ENCODE measurements at places on chromosomes 2 and 18. TPM values are rescaled to one million over a fixed set of nuclear protein-coding genes. Genes with fewer than 3 reads are reported as not detected.

The KCNF1 gene
- not detected for total RNA-seq

The IHH gene
- not detected for total RNA-seq

The TEX44 gene
- total RNA-seq = not detected

The CAPN14 gene
- 1.1 TPM for total RNA-seq

The MEP1B gene
- not detected for total RNA-seq

GRCh38 chr18:66900837-66901236 is 296.9 kb upstream of the CDH19 start:
- no peak for DNase-seq
- H3K36me3 ChIP-seq = no peaks in the 10 kb centered on the region
- no peak overlapping the region for H3K27ac ChIP-seq
- H3K27me3 ChIP-seq = no peaks in the 10 kb centered on the region
- no peak overlapping the region for H3K4me3 ChIP-seq

- peaks cover 15% of the 10 kb centered on the region for H3K4me1 ChIP-seq
- H3K27ac ChIP-seq = no peak overlapping the region
- H3K4me3 ChIP-seq = no peak overlapping the region
- H3K27me3 ChIP-seq = no peaks in the 10 kb centered on the region
- no peak for DNase-seq
Observed at GRCh38 chr18:23387265-23387664, 65.8 kb upstream of the RIOK3 start.

DNA sequence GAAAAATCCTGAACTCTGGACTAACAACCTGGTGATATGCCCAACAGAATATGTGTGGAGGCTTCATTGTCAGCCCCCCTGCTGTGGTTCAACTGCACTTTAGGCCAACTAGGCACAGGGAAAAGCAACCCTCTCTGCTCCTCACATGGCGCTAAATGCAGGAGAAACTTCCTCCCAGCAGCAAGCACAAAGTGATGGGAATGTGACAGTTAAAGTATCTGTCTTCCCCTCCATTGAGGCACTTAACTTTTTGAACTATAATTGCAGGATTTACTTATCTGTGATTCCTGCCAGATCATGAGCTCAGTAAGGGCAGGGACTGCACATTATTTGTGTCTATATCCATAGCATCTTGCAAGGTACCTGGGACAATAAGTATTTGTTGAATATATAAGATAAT is 981.2 kb upstream of the KLHL29 start:
- no peaks in the 10 kb centered on the region for H3K27me3 ChIP-seq
- no peak overlapping the region for H3K27ac ChIP-seq
- no peaks in the 10 kb centered on the region for H3K4me1 ChIP-seq
- no peak overlapping the region for H3K4me3 ChIP-seq

GRCh38 chr2:229273723-229274338 is 2.7 kb upstream of the PID1 start:
- no peak overlapping the region for H3K27ac ChIP-seq
- H3K27me3 ChIP-seq = peaks cover 25% of the 10 kb centered on the region
- H3K4me3 ChIP-seq = no peak overlapping the region
- peaks cover 2% of the 10 kb centered on the region for H3K4me1 ChIP-seq

DNA sequence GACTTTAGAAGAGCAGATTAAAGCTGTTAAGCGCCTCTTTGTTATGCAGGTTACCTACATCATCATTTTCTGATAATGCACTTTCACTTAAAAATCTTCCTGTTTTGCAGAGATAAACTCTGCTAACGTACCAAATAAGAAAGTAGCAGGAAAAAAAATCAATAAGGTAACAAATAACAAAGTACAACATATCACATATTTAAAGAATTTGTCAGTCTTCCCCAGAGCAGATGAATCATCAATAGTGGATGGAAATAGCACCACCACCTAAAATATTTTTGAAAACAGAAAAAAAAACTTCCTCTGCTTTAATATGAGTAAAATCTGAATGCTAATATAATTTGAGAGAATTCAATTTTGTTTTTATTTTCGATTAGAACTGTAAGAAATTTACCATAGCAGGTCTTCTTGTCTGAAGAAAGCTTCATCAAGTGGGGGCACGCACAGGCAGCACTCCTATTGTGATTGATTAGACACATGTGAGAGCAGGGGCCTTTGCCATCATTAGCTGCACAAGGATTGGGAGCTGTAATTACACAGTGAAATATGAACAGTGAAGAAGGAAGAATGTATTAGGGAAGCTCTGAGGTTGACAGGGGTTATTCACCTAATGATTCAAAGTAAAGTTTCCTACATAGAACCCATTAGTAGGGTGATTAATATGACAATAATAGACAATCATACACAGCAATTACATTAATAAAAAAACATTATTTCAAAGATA is 1279.4 kb downstream of the LRP1B start:
- no peaks in the 10 kb centered on the region for H3K36me3 ChIP-seq
- no peak overlapping the region for H3K4me3 ChIP-seq
- H3K27me3 ChIP-seq = no peaks in the 10 kb centered on the region
- DNase-seq = no peak
- H3K4me1 ChIP-seq = no peaks in the 10 kb centered on the region

DNA sequence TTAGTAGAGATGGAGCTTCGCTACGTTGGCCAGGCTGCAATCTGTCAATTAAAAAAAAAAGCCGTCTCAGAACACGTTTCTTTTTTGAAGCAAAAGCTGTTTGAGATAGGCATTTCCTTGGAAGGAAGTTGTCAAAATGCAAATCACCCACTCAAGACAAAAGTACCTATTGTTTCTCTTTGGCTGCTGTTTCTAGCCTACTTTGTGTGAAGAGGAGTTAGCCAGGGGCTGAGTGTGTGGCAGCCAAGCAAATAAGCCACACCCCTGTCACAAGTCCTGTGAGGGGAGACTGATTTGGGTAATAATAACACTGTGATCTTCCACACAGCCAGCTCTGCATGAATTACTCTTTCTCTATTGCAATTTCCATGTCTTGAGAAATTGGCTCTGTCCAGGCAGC is 47.4 kb upstream of the CDCA7 start:
- no peak for DNase-seq
- no peak overlapping the region for H3K27ac ChIP-seq
- no peaks in the 10 kb centered on the region for H3K27me3 ChIP-seq
- no peaks in the 10 kb centered on the region for H3K4me1 ChIP-seq
- no peak overlapping the region for H3K4me3 ChIP-seq
- H3K36me3 ChIP-seq = no peaks in the 10 kb centered on the region

DNA sequence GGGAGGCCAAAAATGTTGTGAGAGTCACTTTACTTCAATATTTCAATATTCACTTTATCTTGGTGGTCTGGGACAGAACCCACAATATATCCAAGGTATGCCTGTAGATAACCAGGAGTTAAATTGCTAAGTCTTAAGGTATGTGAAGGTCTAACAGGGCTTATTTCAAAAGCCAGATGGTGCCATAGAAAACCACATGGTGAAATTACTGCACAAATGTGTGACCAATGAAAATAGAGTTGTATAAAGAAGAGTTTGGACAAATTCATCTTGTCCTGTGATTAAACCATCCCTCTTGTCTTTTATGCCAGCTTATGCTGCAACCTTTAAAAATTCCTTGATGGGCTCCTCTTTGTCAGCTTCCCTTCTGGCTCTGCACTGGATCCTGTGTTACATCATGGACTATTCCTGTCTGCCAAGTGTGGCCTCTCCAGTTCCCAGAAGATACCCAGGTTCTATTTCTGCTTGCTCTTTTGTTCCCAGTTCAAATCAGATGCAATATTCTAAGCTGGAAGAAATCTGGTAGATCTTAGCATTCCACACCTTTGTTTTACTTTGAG is 46.8 kb downstream of the ANTXR1 start:
- no peaks in the 10 kb centered on the region for H3K36me3 ChIP-seq
- H3K27ac ChIP-seq = no peak overlapping the region
- H3K27me3 ChIP-seq = peaks cover 44% of the 10 kb centered on the region
- DNase-seq = no peak
- H3K4me1 ChIP-seq = peaks cover under 1% of the 10 kb centered on the region

GRCh38 chr18:58753976-58754375 is 82.7 kb downstream of the MALT1 start:
- no peak overlapping the region for H3K4me3 ChIP-seq
- no peaks in the 10 kb centered on the region for H3K27me3 ChIP-seq
- H3K27ac ChIP-seq = no peak overlapping the region
- no peak for DNase-seq
- H3K4me1 ChIP-seq = peaks cover 23% of the 10 kb centered on the region
- peaks cover 19% of the 10 kb centered on the region for H3K36me3 ChIP-seq

DNA sequence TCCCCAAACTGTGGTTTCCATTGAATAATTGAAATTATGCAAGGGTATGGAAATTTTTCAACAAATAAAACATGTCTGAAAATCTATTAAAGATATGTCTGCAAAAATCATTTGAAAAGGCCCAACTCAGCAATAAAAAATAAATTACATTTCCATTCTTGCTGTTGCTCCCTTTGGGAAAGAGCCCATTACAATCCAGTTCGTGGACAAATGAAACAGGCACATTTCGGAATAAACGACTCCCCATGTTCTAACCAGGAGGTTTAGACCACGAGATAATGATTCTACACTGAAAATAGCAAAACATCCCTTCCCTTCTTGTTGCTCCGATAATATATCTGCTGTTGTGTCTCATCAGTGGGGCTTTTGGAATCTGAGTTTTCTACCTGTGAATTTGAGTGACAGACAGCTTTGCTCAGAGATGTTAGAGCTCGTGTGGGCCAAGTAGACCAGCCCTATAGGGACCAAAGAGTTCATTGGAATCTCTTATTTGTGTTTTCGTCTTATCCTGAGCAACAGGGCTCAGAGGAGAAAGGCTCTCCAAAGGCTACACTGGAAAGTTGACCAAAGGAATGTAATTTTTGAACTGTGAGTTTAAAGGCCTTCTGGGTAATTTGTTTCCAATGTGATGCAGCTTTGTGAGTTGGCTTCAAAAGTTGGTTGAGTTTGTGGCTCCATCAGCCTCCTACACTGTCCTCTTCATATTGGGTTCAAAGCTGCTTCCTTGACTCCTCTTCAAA is 119.5 kb downstream of the ACTR3 start:
- no peaks in the 10 kb centered on the region for H3K27me3 ChIP-seq
- H3K4me3 ChIP-seq = no peak overlapping the region
- H3K4me1 ChIP-seq = no peaks in the 10 kb centered on the region
- peaks cover 1% of the 10 kb centered on the region for H3K36me3 ChIP-seq
- H3K27ac ChIP-seq = no peak overlapping the region

All from activated naive CD4-positive, alpha-beta T cell treated with anti-CD3 and anti-CD28 coated beads for 36 hours (primary cell).